ENCODE measurements at places on chromosomes 12 and 14. TPM values are rescaled to one million over a fixed set of nuclear protein-coding genes. Genes with fewer than 3 reads are reported as not detected.

NEUROD4 gene
- not detected for polyA plus RNA-seq

JDP2 gene
- 24.2 TPM for polyA plus RNA-seq

SLCO1B1 gene
- not detected for polyA plus RNA-seq

PTCSC3 gene
- polyA plus RNA-seq: 0.95 TPM

PPP1R1A gene
- 54.6 TPM for polyA plus RNA-seq

CLEC4D gene
- polyA plus RNA-seq: 0.49 TPM

DIABLO gene
- polyA plus RNA-seq: 65.1 TPM

SPIC gene
- polyA plus RNA-seq: not detected

KCNK13 gene
- polyA plus RNA-seq: 0.15 TPM

DNA sequence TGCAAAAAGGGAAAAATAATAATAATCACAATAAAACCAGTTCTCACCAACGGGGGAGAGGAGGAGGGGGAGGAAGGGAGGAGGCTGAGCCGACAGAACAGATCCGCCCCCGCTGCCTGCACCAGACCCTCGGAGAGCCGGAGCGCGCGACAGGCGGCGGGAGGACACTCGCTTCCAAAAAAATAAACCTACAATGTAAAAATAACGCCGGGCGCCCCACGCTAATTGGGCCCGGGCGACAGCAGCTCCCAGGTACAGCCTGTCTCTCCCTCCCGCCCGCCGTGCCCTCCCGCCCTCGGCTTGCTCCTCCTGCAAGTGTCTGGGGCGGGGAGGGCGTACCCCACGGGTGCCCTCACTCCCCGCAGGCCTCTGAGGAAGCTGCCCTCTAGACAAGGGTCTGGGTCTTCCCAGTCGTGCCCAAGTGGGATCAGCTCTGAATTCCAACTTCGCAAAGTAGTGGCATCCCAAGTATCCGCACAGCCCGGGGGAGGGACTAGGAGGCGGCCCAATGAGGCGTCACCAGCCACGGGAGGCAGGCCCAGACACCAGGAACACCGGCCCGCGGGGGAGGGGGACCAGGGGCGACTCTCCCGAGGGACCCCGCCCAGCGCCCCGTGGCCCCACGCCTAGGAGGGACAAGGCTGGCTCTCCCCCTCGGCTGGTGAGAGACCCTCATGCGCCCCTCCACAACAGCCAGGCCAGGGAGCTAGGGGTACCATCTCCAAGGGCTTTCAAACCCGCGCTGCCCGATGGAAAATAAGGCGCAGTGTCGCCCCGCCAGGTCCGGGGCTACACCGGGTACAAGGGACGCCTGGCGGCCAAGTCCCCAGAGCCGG lies 1.0 kb downstream of the NCOR2 start:
- peak; percentile 86 for DNase-seq

DNA sequence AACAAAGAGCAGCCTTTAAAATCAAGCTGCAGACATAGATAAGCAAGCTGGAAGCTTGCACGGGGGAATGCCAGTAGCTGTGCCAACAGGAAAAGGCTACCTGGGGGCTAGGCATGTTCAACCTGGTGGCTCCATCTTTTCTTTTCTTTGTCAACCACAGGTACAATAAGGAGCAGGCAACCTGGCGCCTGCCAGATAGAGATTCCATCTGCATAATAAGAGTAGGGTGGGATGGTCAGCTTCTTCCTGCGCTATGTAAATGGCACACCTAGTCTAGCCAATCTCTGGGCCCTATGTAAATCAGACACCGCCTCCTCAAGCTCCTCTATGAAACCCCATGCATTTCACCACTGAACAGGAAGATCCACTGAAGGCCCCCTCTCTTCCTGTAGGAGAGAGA lies 87.4 kb upstream of the PKP2 start:
- DNase-seq: no peak

DNA sequence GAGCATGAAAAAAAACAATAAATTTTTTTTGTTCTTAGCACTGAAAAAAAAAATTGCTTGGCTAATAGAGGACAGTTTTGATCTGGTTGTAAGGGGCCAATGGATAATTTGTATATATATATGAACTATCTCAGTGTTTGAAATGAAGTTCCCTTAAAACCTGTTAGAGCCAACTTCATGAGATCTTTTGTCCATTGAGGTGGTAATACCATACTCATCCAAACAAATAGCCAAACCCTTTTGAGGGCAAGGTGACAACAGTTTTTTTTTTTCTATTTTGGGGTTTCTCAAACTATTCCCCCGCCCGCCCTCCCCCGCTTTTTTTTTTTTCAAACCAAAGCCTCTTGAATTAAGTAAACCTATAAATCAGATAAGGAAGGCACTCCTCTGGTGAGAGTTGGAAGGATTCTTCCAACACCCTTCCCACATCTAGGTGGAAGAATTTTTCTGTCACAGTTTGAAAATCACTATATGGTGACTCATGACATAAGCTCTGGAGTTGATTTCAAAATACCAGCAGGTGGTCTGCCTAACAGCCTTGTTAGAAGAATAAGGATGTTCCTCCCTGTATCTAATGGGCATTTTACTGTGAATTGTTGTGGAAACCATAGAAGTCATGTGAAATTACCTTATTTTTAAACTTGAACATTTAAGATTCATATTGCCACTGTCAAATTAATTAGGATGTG lies 10.2 kb downstream of the ARHGAP5 start:
- DNase-seq: no peak

DNA sequence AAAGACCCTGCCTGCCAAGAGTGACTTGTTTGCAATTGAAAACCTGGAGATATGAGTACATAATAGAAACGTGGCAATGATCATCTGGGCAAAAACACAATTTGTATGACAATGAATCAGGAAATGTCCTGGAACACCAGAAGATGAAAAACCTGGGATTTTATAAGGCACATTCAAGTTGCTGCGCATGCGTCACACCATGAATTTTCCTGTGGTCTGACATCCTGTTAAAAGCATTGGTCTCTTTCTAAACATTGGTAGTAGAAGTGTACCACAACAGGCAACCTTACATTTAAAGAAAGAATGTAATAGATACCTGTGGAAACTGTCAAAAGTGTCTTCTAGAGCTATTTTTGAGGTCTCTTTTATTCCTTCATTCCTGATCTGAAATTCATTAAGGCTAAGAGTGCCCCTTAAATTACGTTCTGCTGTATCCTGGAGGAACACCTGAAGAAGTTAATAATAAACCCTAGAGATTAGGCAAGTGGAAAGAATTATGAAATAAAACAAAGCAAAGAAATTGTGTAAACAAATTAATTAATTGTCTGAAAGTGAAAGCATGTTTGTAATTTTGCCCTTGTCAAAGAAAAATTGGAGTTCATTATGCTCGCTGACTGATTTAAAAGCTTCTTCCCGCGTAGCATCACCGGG lies 676.5 kb downstream of the DIO2 start:
- DNase-seq: no peak

GRCh38 chr12:122473543-122474323 lies 27.0 kb downstream of the ZCCHC8 start:
- DNase-seq: no peak

GRCh38 chr12:5391653-5392052 lies 40.3 kb upstream of the NTF3 start:
- DNase-seq: no peak

DNA sequence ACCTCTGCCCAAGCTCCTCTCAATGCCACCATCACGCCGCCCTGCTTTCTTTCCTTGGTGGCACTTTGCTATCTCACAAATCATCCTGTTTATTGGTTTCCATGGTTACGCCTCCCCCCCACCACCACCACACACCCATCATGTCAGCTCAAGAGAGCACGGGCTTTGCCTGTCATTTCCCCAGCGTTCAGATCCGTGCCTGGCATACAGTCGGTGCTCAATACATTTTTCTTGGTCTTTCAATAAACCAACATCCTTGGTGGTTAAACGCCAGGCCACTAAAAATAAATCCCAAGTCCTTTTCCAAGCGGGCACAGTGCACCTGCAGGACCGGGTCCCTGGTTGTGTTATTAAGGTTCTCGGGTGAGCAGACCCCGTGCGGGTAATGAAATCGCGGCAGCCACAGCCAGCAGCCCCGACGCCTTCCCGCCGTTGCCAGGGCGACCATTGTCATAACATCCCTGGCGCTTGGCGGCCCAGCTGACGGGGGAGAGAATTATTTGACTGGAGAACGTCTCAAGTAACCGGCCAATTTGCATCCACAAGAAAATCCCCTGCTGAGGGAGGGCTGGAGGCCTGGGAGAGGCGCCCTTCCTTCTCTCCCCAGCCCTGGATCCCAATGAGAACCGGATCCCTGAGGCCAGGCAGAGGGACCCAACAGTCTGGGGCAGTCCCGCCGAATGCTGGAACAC lies 92.9 kb downstream of the KSR2 start:
- peak; percentile 81 for DNase-seq

DNA sequence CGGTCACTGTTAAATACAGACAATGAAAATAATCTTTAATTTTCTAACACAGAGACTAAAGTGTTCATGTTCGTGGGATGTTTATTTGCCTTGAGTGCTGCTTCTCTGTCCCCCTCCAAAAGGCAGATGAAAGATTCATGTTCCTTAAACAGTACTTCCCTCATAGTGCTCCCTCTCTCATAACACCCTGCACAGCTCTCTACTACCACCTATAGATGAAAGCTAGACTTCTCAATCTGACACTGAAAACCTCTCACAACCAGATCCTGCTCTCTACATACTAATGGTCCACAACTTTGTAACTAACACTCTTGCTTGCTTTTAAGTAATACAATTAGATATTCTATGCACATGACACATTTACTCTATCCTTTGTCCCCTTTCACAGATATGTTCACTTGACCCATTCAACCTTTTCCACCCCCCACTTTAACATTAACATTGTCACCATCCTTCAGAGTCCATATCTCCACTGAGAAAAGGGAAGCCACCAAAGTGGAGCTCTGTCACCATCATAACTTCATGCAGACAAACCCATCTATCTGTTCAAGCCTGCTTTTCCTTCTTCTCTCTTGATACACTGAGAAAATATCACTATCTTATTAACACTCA lies 266.4 kb upstream of the USP15 start:
- peak; percentile 14 for DNase-seq

GRCh38 chr12:103399986-103400385 lies 95.8 kb downstream of the C12orf42 start:
- DNase-seq: no peak

DNA sequence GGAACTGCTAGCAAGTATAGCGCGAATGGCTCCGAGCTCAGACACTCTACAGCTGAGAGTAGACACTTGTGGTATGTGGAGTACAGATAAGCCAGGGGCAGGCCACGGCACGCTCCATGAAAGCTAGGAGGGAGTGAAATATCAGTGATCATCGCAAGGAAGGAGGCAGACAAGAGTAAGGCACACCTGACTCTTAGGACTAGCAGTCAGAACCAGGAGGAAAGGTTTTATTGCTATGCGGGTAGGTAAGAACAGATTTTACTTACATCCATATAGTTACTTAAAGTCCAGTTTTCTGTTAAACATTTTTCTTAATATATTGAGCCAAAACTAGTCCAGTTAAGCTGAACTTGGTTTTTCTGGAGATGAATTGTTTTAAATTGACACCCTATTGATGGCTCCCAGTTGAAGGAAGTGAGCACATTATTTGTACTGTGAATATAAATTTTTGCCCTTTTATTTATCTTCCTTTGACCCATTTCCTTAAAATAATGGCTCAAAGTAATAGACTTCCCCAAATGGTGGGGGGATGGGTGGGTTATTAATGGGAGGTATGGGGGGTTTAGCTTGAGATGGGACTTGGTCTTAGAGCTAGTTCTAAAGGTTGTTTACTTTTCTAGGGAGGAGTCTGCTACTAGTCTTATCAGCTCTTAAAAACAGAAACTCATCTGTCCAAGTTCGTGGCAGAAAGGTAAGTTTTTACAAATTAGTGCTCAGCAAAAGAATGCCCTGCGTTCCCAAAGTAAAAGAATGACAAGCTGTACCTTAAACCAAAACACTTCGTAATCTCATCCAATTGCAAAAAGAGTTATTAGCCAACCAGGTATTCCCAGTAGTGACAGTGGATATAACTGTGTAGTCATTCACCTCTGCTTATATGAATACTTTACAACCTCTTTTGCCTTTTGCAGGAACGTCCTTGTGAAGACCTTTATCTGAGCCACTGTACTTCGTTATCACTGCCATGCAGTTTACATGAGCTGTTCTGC lies 5.8 kb downstream of the HNRNPA1 start:
- no peak for DNase-seq

DNA sequence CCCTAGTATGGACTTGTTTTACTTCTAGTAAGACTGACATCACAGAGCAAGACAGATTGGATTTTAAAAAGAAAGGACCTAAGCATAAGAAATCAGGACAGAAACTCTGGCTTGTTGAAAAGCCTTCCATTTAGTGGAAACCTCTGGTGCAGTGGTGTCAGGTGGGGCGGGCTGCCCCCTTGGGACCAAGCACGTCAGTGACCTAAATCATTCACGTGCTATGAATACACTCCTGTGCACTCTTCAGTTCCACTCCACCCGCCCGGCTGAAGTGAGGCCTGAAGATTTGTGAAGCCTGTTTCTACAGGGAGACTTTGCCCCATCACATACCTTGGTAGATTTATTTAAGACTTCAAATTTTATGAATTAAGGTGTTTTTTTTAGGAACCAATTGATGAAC lies 58.2 kb upstream of the STRN3 start:
- no peak for DNase-seq

DNA sequence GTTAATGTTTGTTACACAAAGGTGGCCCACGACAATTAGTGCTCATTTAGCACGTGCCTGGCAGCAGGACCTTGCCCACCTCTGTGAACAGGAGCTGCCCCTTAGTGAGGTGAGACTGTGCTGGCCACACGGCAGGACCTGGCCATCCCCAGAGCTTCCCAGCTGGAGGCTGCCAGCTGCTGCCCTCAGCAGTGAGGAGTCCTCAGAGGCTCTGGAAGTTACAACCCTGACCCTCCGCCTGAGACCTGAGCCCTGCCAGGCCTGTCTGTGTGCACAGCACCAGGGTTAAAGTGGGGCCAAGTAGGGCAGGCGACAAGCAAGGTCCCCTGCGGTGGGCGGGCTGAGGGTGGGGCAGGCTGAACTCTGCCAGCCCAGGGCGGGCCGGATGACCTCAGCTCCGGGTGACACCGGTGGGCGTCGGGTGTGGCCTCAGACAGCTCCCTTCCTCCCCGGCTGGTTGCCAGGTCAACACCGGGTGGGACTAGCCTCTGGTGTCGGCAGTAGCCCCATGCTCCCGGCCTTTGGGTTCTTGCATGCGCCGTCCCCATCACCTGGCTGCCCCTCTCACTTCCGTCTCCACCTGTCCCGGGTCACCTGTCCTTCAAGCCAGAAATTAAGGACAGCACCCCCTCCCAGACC lies 9.2 kb upstream of the LBHD2 start:
- DNase-seq: no peak

GRCh38 chr14:103384450-103385151 lies 614 bp upstream of the MARK3 start:
- no peak for DNase-seq

- DNase-seq: no peak
Measured at GRCh38 chr12:5846950-5847349, 98.1 kb downstream of the ANO2 start.

GRCh38 chr12:71303199-71303598 lies 136.4 kb upstream of the LGR5 start:
- DNase-seq: no peak
